ENCODE measurements at places on chromosomes 7 and 10.

- DNase-seq: no peak
Observed at GRCh38 chr10:8312781-8313180, 258.3 kb downstream of the GATA3 start.

GRCh38 chr7:16293669-16294425 is 127.5 kb downstream of the CRPPA start:
- DNase-seq: no peak

DNA sequence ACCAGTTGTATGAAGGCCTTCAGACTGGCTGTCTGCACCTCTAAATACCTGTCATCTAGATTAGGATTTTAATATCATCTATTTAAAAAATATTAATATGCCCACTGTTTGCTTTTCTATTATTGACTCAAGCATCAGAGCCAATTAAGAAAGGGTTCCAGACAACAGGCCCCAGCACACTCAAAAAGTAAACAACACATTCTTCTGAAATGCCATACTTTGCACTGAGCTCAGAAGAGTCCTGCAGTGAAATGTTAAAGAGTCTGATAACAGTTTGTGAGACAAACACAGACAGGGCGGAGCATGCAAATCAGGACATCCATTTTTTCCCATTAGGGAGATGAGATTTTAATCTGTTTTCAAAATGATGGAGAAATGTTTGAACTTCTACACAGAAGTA is 45.9 kb upstream of the KLF6 start:
- DNase-seq: no peak

DNA sequence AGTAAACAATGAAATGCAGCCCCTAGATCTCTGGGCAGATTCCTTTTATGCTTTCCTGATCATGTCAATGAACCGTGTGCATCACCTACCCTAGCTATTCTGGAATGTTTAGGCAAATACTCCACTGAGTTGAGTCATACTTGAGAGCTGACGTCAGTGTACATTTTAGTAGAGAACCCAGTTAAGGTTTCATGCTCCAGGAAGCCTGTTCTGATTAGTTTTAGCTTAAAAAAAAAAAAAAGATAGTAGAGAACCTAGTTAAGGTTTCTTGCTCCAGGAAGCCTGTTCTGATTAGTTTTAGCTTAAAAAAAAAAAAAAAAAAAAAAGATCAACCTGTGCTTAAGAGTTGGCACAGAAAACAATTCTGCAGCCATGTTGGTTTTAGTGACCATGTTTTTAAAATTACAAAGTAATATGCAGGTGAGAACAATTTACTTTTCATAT is 3.7 kb upstream of the MCU start:
- DNase-seq: no peak

GRCh38 chr7:33128631-33128989 is 754 bp upstream of the BBS9 start:
- no peak for DNase-seq

Measured in stimulated activated naive CD4-positive, alpha-beta T cell treated with Interleukin-2 at 50 U/mL for 16 hours (primary cell).